Renal pelvis (tissue), 12 donors: ENCODE measurements at places on chromosomes 11 and 22. TPM values are rescaled to one million over a fixed set of nuclear protein-coding genes. Genes with fewer than 3 reads are reported as not detected.

Gene SMC1B
- polyA plus RNA-seq, result 0.13 TPM

- no peak for DNase-seq
Observed at GRCh38 chr11:15673408-15673831, 558.7 kb downstream of the INSC start.

DNA sequence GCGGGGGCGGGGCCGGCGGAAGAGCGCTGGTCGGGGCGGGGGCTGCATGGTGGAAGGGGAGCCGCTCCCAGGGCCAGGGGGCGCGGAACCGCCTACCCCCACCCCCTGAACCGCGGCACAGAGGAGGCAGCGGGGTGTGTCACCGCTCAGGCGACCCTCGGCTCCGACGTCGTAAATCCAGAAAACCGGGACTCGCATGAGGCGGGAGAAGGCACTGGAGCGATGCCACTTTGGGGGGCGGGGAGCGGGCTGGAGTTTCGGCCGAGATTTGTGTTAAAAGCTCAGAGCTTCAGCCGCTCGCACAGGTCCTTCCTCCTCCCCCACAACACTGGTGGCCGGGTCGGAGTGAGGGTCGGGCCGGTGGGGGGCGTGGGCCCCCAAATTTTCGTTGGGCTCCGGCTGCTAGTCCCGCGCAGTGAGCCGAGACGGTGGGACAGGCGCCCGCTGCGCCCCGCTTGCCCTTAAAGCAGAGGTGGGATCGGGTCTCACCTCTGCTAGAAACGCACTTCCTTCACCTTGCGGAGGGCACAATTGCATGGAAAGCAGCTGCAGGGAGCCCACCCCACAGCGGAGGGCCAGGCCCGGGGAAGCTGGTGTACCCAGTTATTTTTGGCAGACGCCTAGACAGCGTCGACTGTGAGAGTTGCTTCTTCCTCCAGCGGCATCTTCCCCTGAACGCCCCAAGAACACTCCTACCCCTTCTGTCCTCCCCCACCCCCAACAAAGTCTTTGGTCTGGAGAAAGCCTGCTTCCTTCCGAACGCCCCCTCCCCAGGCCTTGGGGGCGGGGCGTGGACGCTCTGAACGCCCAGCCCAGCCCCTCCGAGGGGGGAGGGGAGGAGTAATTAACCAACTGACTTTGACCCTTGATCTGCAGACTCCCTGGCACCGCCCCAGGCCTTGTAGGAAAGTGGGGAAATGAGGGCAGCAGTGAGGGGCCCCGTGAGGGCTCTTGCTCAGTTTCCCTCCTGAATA, 1.1 kb downstream of the OVOL1 start:
- DNase-seq, result peak; percentile 73

Gene UBE2L3
- polyA plus RNA-seq, result 60.0 TPM

Gene SLC5A12
- polyA plus RNA-seq, result 56.8 TPM

DNA sequence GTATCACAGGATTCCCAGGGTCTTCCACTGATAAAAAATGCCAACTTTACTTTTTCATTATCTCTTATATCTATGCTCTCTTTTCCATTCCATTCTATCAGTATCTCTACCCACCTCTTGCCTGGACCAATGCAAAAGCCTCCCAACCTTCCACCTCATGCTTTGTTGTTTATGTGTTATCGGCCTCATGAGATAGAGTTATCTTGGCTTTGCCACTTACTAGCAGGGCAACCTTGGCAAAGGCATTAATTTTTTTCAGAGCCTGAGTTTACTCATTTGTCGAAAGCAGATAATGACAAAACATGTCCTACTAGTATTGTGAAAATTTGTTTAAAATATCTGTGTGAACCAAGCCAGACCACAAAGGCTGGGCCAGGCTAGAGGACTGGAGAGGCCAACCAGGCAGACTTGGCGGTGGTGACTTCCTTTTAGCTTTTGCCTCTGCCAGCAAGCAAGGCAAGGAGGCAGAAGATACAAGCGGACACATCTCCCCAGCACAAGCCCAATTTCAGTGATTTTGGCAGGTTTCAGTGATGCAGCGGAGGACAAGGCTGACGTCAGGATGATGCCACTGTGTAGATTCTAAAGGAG, 106.9 kb downstream of the ADAMTS15 start:
- DNase-seq, result no peak

GRCh38 chr11:77589181-77589520, 602 bp upstream of the AQP11 start:
- DNase-seq, result no peak

Gene AQP11
- polyA plus RNA-seq, result 4.4 TPM

Gene OR51I1
- not detected for polyA plus RNA-seq

Gene DEAF1
- polyA plus RNA-seq, result 55.6 TPM

- DNase-seq, result no peak
Observed at GRCh38 chr22:48938741-48939140, 888.9 kb downstream of the BRD1 start.

- no peak for DNase-seq
Observed at GRCh38 chr22:31222736-31223135, 10.6 kb downstream of the LIMK2 start.

Gene TAGLN
- 96.5 TPM for polyA plus RNA-seq

Gene KRTAP5-11
- 0.27 TPM for polyA plus RNA-seq

Gene CCDC85B
- polyA plus RNA-seq, result 20.8 TPM

- DNase-seq, result no peak
Observed at GRCh38 chr11:44221456-44221855, 88.5 kb downstream of the ALX4 start.
